PC-3 (cell line): ENCODE measurements at places on chromosomes 13 and 19. TPM values are rescaled to one million over a fixed set of nuclear protein-coding genes. Genes with fewer than 3 reads are reported as not detected.

The IGLON5 gene
- total RNA-seq: not detected in 2 replicates

- H3K4me3 ChIP-seq: peak within 1 kb of the TSS; percentile 86
- H3K27ac ChIP-seq: peak within 1 kb of the TSS; percentile 79
- no peak for DNase-seq
- peaks cover 26% of the 10 kb centered on the region for H3K36me3 ChIP-seq
- no peaks in the 10 kb centered on the region for H3K27me3 ChIP-seq
These were observed at the start of gene CNOT3 for GRCh38 chr19:54137699-54138488. Gene CNOT3 (plus strand): TSS chr19:54137762. CDS start chr19:54142979, 5,217 bp downstream.

DNA sequence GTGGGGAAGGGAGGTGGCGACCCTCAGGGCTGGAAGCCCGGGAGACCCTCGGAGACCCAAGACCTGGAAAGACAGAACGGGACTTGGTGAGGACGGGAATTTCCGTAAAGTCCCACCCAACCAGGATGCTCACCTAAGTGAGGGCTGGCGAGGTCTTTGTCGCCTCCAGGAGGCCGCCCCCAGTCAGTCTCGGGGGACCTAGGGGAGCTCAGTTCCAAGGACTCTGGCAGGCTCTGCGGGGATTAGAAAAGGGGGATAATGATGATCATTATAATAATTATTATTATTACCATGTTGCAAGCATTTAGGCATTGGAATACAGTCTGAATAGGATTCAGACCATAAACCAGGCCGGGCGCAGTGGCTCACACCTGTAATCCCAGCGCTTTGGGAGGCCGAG is 9.1 kb upstream of the HSD17B14 start:
- H3K27ac ChIP-seq: no peak overlapping the region
- H3K4me1 ChIP-seq: no peaks in the 10 kb centered on the region

The DYRK1B gene
- 2.4 and 2.8 TPM in 2 replicates for total RNA-seq

DNA sequence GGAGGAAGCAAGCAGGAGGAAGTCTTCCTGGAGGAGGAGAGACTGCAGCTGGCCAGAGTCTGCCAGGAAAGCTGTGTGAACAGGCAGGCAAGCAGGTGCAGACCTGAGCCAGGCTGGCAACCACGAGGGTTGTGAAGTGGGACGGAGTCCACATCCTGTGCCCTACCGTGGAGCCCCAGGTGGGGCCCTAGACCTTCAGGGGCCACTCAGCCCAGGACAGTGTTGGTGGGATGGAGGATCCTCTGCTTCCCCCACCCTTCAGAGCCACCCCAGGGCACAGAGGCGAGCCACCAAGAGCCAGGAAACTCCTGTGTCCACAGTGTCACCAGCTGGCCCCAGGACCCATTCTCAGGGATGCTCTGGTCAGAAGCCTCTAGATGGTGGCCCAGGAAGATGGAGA is 8.4 kb upstream of the VSTM2B start:
- no peak overlapping the region for H3K4me3 ChIP-seq
- H3K27me3 ChIP-seq: no peaks in the 10 kb centered on the region
- H3K27ac ChIP-seq: no peak overlapping the region
- no peak for DNase-seq

GRCh38 chr19:18417250-18418028 is 1.8 kb upstream of the SSBP4 start:
- H3K4me3 ChIP-seq: peak overlapping the region; percentile 58
- peaks cover 37% of the 10 kb centered on the region for H3K4me1 ChIP-seq
- no peaks in the 10 kb centered on the region for H3K27me3 ChIP-seq
- H3K36me3 ChIP-seq: no peaks in the 10 kb centered on the region
- peak overlapping the region; percentile 49 for H3K27ac ChIP-seq

- peaks cover 2% of the 10 kb centered on the region; the same call in 1 of the 2 replicates for H3K36me3 ChIP-seq
- no peak overlapping the region for H3K4me3 ChIP-seq
- no peak for DNase-seq
- no peak overlapping the region for H3K27ac ChIP-seq
- no peaks in the 10 kb centered on the region for H3K27me3 ChIP-seq
These were observed 147.1 kb downstream of the CDK8 start for GRCh38 chr13:26401069-26401468.

GRCh38 chr13:77729502-77730221 is 32.2 kb downstream of the SLAIN1 start:
- H3K36me3 ChIP-seq: no peaks in the 10 kb centered on the region
- H3K4me3 ChIP-seq: no peak overlapping the region
- H3K27ac ChIP-seq: no peak overlapping the region

The SIGLEC8 gene
- total RNA-seq: not detected in 2 replicates

GRCh38 chr13:28231642-28232041 is 93.3 kb downstream of the PAN3 start:
- no peak overlapping the region for H3K4me3 ChIP-seq
- H3K4me1 ChIP-seq: no peaks in the 10 kb centered on the region
- no peak overlapping the region for H3K27ac ChIP-seq
- H3K27me3 ChIP-seq: no peaks in the 10 kb centered on the region

DNA sequence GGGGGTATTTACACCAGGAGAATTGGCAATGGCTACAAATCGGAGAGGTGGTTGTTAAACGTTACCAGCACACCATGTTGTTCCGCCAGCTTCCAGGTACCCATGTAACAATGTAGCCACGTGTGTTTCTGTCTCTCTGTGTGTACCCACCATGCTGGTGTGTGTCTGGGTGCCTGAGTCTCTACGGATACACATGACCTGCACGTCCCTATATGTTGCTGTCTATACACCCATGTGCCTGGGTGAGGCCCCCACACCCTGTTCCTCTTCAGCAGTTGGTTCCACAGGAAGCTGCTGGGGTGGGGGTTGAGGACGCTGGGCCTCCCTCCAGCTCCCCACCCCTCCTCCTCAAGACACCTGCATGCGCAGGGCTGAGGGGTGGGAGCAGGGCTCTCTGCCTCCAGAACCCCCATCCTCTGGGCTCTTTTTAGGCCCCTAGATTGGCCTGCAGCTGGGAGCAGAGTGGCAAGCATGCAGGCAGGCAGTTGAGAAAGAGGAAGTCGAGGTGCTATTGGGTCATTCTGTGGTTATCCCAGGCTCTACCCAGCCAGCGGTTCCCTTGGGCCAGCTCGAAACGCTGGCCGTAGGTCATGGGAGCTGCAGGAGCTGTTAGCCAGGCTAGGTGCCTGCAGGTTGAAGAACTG is at the start of gene ARHGEF18:
TSS of gene ARHGEF18 (plus strand) at position 351 of the 644 bp plus-strand sequence. CDS start 13,954 bp downstream, outside the sequence.
- DNase-seq: no peak
- peaks cover 6% of the 10 kb centered on the region; the same call in 1 of the 2 replicates for H3K27me3 ChIP-seq
- no peak within 1 kb of the TSS for H3K4me3 ChIP-seq
- H3K27ac ChIP-seq: no peak within 1 kb of the TSS
- no peaks in the 10 kb centered on the region for H3K36me3 ChIP-seq

DNA sequence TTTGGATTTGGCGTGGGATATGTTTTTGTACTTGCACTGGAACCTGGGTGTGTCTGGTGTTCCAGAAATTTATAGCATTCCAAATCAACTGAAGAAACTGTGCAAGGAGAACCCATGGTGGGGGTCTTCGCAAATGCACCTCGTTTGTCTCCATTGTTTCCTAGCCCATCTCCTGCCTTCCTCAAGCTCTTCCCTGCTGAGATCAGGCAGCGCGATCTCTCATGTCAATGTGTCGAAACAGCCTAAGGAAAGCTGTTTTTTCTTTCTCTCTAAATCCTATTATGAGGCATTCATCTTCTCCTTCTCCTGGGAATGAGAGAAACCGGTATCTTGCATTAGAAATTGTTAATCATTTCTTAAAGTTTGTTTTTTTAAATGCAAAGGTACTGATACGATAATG is 131.0 kb downstream of the KLF5 start:
- no peak for DNase-seq
- no peak overlapping the region for H3K27ac ChIP-seq
- no peaks in the 10 kb centered on the region for H3K27me3 ChIP-seq
- peaks cover 16% of the 10 kb centered on the region for H3K4me1 ChIP-seq
- H3K36me3 ChIP-seq: no peaks in the 10 kb centered on the region
- H3K4me3 ChIP-seq: no peak overlapping the region

DNA sequence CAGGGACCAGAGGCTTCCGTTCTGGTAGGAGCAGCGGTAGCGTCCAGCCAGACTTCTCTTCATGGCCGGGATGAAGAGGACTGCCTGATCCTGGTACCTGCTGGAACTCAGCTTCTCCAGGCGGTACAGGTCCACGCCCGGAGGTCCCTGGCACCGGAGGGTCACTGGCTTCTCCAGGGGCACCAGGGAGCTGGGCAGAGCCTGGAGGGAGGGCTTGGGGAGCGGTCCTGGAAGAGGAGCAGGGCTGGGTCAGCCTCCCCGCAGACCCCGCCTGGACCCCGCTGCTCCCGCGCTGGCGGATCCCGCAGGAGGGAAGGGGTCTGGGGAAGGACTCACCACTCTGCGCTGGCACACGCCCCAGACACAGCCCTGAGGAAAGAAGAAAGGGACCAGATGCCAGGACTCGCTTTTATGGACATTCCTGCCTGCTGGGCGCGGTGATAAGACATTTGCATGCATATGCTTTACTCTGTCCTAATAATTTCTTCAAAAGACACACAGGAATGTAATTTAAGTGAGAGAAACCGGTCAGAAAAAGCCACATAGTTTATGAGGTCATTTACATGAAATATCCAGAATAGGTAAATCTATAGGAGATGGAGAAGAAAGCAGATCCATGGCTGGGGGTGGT is 5.8 kb downstream of the GP6 start:
- H3K36me3 ChIP-seq: no peaks in the 10 kb centered on the region
- H3K27ac ChIP-seq: no peak overlapping the region
- no peak overlapping the region for H3K4me3 ChIP-seq
- no peak for DNase-seq
- H3K4me1 ChIP-seq: no peaks in the 10 kb centered on the region; the same call in 1 of the 2 replicates

The ENOX1 gene
- 0.81 and 0.95 TPM in 2 replicates for total RNA-seq

DNA sequence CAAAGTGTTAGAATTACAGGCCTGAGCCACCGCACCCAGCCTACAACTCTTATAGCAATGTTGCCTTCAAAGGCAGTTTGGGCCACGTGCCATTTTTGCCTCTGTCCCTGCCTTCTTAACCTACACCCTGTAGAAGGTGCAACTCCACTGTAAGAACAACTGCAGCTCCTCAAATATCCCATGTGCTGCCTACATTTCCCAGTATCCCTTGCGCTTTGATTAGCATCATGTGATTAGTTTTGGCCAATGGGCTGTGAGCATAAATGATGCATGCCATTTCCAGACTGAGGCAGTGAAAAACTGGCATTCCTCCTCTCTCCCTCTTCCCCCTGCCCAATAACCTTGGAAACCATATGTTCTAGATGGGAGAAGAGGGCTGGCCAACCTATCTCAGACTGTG is 75.2 kb upstream of the MRI1 start:
- no peaks in the 10 kb centered on the region for H3K27me3 ChIP-seq
- H3K4me3 ChIP-seq: no peak overlapping the region
- H3K36me3 ChIP-seq: no peaks in the 10 kb centered on the region

The ZNF443 gene
- total RNA-seq: 3.4 and 3.7 TPM in 2 replicates

GRCh38 chr13:113731192-113732175 is 27.5 kb upstream of the TMEM255B start:
- DNase-seq: no peak
- no peaks in the 10 kb centered on the region for H3K4me1 ChIP-seq
- no peak overlapping the region for H3K4me3 ChIP-seq
- no peaks in the 10 kb centered on the region for H3K36me3 ChIP-seq

- DNase-seq: no peak
- H3K27me3 ChIP-seq: peaks cover 31% of the 10 kb centered on the region
- H3K27ac ChIP-seq: no peak overlapping the region
These were observed 229.4 kb downstream of the FGF14 start for GRCh38 chr13:102172406-102172805.

DNA sequence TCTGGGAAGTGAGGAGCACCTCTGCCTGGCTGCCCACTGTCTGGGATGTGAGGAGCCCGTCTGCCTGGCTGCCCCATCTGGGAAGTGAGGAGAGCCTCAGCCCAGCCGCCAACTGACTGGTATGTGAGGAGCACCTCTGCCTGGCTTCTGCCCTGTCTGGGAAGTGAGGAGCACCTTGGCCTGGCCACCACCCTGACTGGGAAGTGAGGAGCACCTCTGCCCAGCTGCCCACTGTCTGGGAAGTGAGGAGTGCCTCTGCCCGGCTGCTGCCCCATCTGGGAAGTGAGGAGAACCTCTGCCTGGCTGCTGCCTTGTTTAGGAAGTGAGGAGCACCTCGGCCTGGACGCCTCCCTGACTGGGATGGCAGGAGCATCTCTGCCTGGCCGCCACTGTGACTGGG is 64.8 kb downstream of the ZNF708 start:
- H3K27ac ChIP-seq: no peak overlapping the region
- no peaks in the 10 kb centered on the region for H3K27me3 ChIP-seq
- H3K36me3 ChIP-seq: no peaks in the 10 kb centered on the region
- H3K4me1 ChIP-seq: no peaks in the 10 kb centered on the region
- no peak for DNase-seq
- H3K4me3 ChIP-seq: no peak overlapping the region

The GFY gene
- not detected in 2 replicates for total RNA-seq

DNA sequence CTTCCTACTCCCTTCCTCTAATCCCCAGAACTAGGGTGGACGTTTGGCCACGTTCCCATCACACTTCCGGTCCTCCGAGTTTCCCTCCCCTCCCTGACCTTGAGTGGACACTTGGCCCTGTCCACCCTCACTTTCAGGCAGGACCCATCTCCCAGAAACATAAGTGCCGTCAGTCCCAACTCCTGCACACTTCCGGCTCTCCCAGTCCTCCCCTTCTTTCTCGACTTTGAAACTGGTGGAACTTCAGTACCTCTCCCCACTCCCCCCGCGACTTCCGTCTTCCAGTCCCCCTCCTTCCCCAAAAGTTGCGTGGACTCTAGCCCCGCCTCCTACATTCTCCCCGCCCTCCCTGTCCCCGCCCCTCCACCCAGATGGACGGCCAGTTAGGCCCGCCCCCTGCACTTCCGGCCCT is 278 bp upstream of the ZNF274 start:
- no peaks in the 10 kb centered on the region; the same call in 1 of the 2 replicates for H3K4me1 ChIP-seq
- peak overlapping the region; percentile 88; the same call in 1 of the 2 replicates for H3K27ac ChIP-seq
- no peak for DNase-seq
- H3K27me3 ChIP-seq: no peaks in the 10 kb centered on the region
- H3K4me3 ChIP-seq: peak overlapping the region; percentile 76
- H3K36me3 ChIP-seq: peaks cover 62% of the 10 kb centered on the region

The ALKBH7 gene
- 68.4 and 81.1 TPM in 2 replicates for total RNA-seq

The CCDC70 gene
- total RNA-seq: not detected in 2 replicates

DNA sequence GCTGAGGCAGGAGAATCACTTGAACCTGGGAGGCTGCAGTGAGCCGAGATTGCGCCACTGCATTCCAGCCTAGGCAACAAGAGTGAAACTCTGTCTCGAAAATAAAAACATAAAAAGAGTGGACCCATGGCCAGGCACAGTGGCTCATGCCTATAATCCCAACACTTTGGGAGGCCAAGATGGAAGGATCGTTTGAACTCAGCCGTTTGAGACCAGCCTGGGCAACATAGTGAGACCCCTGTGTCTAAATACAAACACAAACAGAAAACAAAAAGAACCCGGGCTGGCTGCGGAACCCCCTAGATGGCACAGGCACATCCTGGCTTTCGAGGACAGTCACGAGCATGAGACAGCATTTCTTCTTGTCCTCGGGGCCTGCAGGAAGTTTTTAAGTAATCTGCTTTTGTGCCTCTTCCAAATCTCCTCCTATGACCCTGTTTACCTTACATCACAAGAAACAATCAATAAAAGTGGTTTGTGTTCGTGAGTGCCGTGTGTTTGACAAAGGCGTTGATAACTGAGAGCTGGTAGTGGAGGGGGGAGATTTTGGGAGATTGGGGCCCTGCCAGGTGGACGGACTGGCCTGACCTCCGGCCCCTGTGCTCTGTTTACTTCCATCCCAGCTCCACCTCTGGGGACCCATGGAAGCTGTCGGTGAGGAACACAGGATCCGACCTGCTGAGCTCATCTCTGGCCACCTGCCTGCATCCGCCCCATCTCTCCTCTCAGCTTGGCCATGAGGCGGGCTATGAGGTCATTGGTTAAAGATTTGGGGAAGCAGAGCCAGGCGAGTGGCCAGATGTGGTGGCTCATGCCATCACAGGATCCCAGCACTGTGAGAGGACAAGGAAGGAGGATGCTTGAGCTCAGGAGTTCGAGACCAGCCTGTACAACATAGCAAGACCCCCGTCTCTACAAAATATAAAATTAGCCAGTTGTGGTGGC is 5.9 kb upstream of the GDF15 start:
- H3K27ac ChIP-seq: peak overlapping the region; percentile 85
- no peaks in the 10 kb centered on the region for H3K36me3 ChIP-seq
- peaks cover 36% of the 10 kb centered on the region for H3K4me1 ChIP-seq
- H3K27me3 ChIP-seq: no peaks in the 10 kb centered on the region
- DNase-seq: peak; percentile 94

The PIBF1 gene
- total RNA-seq: 4.8 and 7.9 TPM in 2 replicates
